ENCODE measurements at places on chromosomes 7 and 10.

GRCh38 chr7:20624666-20625385, 9.4 kb downstream of the ABCB5 start:
- no peak for DNase-seq

- no peak for DNase-seq
Measured at GRCh38 chr7:94781236-94781635, 125.3 kb upstream of the SGCE start.

DNA sequence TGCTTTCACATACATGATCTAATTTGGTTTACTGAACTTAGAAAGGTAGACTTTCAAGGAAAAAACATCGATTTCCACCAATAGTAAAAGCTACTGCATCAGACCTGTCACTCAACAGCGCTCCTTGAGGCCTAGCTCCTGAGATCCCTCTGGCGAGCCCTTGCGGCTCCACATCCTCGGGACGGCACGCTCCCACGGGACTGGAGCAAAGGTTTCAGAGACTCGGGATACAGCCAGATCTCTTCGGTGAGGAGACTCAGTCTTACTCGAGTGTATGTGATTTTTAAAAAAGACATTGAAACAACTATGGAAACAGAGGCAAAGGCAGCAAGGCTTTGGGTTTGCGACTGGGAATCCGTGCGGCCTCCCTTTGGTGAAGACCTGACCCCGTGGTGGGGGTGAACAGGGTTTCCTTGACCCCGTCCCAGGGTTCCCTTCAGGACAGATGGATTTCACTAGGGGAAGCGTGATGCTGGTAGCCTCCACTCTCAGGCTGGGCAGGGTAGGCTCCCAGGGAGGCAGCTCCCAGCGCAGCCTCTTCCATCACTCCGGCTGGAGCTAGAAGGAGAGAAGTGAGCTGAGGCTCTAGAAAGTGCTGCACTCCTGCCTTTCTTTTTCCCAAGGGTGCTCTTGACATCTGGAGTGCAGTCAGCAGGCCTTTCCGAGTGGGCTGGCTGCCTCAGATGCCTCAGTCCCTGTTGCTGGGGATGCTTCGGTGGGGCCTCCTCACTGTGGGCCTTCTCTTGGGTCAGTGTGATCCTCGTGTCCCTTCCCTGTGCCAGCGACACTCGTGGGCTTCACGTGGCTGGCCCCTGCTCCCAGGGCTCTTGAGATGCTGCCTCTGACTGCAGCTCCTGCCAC, 5.8 kb upstream of the ATP6V0E2 start:
- DNase-seq: no peak

GRCh38 chr10:92238054-92238585, 52.8 kb downstream of the CPEB3 start:
- no peak for DNase-seq

DNA sequence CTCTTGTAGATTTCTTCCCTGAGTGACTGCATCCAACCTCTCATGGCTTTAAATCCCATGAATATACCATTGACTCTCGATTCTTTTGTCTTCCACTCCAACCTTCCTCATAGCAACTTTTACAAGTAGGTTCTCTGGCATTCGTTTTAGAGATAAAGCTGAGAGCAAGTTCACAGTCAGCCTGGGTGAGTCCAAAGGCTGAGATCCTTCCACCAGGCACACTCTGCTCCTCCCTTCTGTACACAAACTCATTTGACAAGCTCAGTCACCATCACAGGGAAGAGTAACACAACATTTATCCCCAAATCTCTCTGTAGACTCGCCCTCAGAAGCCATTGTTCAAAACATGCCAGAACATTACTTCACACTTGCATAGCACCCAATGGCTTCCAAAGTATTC, 10.9 kb downstream of the CTTNBP2 start:
- no peak for DNase-seq

GRCh38 chr10:58969576-58969975, 206.9 kb upstream of the PHYHIPL start:
- DNase-seq: no peak
